Coronary artery (tissue), 2 donors: ENCODE measurements at places on chromosomes 3 and 15.

DNA sequence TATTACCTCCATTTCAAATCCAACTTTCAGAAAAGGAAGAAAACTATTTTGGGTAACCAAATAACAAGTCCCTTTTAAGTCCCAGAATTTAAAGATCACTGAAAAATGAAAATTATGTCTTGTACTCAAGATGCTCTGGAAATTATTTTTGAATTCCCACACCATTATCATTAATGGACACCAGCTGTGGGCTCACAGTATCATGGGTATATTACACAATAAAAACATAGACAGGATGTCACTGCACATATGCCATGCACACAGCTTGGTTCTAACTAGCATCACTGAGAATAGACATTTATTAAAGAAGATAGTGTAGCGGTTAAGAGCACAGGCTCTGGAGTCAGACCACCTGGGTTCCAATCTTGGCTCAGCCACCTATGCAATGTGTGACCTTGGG, 130.4 kb downstream of the FRMD5 start:
- DNase-seq: no peak

GRCh38 chr3:117820658-117821299, 1111.2 kb downstream of the TUSC7 start:
- DNase-seq: no peak

GRCh38 chr3:119635719-119636118, 24.7 kb downstream of the POPDC2 start:
- DNase-seq: no peak

DNA sequence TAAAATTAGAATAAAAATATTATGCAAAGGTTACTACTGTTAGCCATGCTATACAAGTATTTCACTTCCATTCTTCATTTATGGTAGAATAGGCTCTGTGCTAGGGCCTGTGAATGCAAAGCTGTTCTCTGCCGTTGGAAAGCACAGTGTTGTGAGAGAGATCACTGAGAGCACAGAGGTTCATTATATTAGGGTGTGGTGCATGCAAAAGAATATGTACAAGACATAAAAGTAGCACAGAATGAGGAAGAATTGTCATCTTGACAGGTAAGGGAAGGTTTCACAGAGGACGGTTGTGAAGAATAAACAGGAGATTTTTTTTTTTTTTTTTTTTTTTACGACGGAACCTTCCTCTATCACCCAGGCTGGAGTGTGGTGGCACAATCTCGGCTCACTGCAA, 25.2 kb upstream of the FNDC3B start:
- no peak for DNase-seq

DNA sequence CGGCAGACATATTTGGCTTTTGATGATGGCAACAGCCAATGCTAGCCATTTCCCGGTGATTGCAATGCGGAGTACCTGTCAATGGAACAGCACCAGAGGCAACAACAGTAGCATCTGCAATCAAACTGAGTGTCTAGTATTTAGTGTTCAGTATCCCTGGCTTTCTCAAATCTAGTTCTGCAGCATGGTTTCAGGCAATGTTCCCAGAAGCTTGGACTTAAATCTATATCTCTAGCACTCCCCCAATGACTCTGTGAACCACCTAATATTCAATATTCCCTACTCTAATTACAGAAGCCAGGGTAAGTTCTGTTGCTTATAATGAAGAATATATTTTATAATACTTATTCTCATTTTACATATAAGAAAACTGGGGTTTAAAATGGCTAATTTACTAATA, 48.2 kb downstream of the TBL1XR1 start:
- DNase-seq: no peak

DNA sequence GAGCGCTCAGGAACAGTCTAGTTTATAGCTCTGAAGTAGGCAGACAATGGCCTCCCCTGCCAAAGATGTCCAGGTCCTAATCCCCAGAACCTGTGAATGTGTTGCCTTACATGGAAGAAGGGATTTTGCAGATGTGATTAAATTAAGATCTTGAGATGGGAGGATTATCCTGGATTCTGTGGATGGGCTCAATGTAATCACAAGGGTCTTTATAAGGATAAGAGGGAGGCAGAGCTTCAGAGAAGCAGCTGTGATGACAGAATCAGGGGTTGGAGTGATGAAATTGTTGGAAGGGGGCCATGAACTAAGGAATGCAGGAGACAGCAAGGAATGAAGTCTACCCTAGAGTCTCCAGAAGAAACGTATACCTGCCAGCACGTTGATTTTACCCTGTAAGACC, 14.0 kb upstream of the GK5 start:
- DNase-seq: no peak

- no peak for DNase-seq
Measured at GRCh38 chr3:102532901-102533300, 98.1 kb downstream of the ZPLD1 start.

GRCh38 chr15:85116925-85117646, 135.4 kb downstream of the PDE8A start:
- no peak for DNase-seq

GRCh38 chr3:47186285-47186684, 22.4 kb upstream of the SETD2 start:
- no peak for DNase-seq

DNA sequence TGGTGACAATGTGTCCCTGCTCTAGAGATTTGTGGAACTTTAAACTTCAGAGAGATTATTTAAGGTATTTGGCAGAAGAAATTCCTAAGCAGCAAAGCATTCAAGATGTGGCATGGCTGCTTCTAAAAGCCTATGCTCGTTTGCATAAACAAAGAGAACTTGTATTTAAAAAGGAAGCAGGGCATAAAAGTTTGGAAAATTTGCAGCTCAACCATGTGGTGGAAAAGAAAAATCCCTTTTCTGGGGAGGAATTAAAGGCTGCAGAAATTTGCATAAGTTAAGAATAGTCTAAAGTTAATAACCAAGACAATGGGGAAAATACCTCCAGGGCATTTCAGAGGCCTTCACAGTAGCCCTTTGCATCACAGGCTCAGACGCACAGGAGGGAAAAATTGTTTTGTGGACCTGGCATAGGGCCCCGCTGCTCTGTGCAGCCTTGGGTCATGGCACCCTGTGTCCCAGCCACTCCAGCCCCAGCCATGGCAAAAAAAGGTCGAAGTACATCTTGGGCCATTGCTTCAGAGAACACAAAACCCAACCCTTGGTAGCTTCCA, 1109.1 kb downstream of the OTOL1 start:
- DNase-seq: no peak

GRCh38 chr3:152610622-152611021, 224.3 kb upstream of the P2RY1 start:
- DNase-seq: no peak

- no peak for DNase-seq
Measured at GRCh38 chr3:126440709-126440995, 35.0 kb downstream of the ZXDC start.

GRCh38 chr3:151998744-151999143, 125.3 kb downstream of the SUCNR1 start:
- DNase-seq: no peak

GRCh38 chr3:108320746-108321350, 24.5 kb downstream of the HHLA2 start:
- DNase-seq: no peak

DNA sequence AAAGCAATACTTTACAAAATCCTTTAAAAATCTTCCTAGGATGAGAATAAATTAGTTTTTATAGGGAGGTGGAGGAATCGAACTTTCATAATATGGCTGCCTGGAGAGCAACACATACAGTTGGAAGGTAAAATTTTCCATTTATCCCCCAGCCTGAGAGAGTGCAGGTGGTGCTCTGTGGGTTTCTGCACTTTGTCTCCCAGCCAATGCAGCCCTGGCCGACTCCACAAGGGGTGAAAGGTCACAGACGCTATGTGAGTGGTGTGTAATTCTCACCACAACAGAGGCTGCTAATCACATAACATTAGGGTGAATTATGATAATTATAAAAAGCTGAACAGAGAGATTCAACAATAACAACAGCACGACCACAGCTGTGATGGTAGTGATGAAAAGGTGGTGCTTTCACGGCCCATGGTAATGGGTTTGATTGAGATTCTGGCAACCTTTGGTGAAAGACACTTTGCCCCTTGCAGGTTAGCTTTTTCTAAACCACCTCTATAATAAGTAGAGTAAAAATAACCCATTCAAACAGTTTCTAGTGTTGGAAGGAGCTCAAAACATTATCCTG, 30.1 kb upstream of the NANOGP8 start:
- no peak for DNase-seq

GRCh38 chr15:74275957-74276356, 39.8 kb downstream of the CCDC33 start:
- DNase-seq: no peak
